ENCODE measurements at places on chromosomes 7 and 10.

DNA sequence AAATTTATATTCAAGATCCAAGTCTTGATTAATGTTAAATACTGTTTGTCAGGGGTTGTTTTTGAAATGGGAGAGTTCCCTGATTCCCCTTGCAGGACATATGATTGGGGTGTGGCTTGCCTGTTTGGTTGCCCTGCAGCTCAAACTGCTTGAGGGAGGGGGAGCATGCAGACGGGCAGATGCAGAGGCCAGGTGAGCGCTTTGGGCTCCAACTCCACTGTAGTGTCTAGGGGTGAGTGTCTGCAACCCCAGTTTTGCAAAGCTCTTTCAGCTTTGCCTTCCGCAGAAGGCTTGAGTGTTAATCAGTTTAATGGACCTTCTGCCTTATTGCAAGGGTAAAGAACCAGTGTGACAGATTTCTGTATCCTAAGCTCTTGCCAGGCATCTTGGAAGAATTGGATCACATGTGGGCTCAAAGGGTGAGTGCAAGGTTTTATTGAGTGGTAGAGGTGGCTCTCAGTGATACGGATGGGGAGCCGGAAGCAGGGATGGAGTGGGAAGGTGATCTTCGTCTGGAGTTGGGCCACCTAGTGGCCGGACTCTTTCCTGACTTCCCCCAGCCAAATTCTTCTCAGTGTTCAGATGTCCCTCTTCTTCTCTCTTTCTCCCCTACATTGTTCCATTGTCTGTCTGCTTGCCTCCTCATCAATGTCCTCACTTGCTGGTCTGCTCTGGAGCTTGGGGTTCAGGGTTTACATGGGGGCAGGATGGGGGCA is 479.7 kb downstream of the ATRNL1 start:
- no peak for DNase-seq

DNA sequence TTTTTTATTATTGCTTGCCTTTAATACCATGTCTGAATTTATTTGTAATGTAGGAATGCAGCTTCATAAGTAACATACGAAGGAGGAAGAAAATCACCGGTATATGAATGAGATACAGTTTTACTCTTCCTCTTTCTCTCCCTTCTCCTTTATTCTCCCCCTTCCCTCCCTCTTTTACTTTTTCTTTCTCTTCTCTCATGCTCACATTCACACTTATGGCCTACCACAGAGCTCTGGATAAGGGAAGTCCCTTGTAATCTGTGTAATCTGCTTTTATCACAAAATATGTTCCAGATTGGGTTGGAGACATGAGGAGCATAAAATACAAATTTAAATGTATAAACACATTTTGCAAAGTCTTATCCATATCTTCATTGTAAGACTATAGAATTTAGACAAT is 59.4 kb downstream of the MDFIC start:
- DNase-seq = no peak

DNA sequence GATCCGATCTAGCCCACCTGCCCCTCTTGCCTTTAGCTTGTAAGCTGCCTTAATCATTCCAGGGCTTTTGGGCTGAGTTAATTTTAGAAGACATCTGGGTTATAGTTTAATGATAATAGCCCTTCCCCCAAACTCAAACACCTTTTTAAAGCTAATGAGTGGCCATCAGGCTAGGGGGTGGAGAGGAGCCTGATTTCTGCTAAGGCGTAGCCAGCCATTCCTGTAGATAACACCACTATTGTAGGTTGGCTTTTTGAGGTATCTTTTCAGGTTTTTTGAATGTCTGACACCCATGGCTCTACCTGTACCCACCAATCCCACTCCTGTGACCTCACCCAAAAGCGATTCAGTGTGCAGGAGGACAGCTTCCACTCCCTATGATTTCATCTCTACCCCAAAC is 7.6 kb upstream of the SYPL1 start:
- DNase-seq = no peak

GRCh38 chr7:65265933-65266519 is 107.6 kb upstream of the ZNF92 start:
- DNase-seq = no peak

DNA sequence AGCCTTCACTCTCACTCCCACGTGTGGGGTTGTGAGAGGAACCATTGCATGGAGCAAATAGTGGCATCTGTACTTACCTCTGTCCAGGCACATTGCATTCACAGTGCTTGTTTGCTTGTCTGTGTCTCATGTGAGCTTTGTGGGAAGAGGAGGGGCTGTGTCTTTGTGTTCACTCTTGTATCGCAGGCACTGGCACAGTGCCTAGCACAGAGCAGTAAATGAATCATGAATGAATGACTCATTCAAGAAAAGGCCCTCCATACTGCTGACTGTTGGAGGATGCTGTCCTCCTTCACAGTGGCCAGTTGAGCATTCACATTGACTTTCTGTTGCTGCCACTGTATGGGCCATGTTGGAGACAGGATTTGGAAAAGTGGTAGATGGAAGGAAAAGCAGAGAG is 125.3 kb downstream of the SORCS3 start:
- DNase-seq = no peak

- no peak for DNase-seq
Measured at GRCh38 chr10:14191407-14191806, 139.3 kb downstream of the FRMD4A start.

- no peak for DNase-seq
Measured at GRCh38 chr10:70448236-70448635, 6.8 kb upstream of the NODAL start.

DNA sequence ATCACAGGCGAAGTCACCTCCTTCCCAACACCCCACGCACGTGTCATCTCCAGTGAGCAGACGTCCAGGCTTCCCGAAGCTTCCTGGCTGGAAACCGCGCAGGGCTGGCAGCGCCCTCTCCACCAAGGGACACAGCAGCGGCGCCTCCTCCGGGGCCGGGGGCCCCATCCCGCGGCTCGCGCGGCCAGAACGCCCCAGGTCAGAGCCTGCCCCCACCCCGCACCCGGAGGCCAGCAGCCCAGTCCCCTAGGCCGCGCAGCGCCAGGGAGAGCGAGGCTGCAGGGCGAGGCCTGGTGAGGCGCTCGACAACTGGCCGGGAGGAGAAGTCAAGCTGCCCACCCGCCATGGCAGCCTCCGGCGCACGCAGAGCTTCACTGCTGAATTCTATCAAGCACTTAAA is 247.0 kb downstream of the SEMA3D start:
- no peak for DNase-seq

GRCh38 chr10:116336866-116337265 is 12.6 kb downstream of the CCDC172 start:
- no peak for DNase-seq

DNA sequence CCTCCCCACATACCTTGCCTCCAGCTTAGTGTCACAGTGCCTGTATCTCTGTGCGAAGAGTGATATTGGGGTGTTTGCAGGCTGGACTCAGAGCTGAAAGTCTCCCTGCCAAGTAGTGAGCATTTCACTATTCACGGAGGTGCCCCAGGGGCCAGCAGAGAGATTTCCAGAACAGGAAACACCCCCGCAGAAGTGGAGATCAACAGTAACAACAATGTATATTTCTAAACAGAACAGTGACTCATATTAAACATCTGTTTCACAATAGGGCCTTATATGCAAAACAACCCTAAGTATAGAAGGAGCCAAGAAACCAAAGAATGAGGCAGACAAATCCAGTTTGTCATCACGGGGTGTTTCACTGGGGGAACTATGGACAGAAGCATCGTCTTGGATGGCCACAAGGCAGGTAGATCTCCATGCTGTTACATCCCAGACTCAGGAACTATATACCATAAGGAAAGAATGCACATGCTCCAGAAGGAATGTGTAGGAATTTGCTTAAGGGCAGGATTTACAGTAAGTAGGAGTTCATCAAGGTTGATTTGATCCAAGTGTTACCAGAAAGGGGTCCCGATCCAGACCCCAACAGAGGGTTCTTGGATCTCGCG is 29.3 kb upstream of the CCL24 start:
- no peak for DNase-seq

GRCh38 chr10:124886195-124886594 is 55.7 kb upstream of the ZRANB1 start:
- no peak for DNase-seq

All from progenitor cell of endocrine pancreas (in vitro differentiated cells).